ENCODE measurements at places on chromosomes 16 and 17.

GRCh38 chr17:42639525-42640113, 19.5 kb upstream of the TUBG2 start:
- no peak for DNase-seq

DNA sequence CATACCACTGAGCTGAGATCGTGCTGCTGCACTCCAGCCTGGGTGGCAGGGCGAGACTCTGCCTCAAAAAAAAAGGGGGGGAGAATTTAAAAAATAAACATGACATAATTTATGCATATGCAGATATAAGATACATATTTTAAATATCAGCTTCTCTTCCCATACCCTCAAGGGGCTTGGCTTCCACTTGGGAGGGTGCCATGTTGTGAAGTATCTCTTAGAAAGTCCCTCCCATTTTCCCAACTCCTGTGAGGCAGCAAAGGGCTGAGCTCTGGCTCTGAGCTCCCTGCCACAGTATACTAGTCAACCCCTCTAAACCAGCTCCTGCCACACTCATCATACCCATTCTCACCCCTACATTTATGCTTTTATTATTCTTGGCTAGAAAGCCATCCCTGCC, 39.4 kb downstream of the MYH11 start:
- DNase-seq = no peak

DNA sequence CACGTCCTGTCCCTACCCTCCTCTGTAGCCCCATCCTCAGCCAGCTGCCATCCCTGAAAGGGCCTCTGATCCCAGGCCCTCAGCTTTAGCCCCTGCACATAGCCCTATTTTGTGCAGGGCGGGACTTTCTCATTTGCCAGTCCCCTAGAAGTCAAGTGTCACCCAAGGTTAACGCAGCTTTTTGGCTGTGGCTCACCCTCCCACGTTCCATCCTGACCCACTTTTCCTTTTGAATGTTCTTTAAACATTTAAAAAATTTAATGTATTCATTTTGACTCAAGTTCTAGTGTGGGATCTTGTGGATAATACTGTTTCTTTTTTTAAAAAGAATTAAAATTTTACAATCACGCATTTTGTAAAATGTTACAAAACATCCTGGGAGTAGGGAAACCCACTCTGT, 62.2 kb upstream of the LGALS9 start:
- DNase-seq = no peak

GRCh38 chr17:40952661-40953060, 14.1 kb downstream of the KRT39 start:
- DNase-seq = no peak

DNA sequence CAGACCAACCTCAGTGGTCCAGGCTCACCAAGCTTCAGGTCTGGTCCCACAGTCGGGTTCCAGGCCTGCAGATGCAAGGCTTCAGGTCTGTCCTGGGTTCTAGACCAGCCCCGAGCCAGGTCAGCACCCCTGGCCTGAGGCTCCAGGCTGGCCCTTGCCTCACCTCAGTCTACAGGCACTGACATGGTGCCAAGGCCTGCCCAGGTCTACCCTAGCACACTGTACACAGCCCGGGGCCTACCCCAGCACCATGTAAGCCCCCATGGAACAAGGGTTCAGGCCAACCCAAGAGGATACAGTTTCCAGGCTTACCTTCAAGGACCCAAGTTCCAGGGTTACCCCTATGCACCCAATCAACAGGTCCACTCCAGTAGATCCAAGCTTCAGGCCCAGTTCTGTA, 26.8 kb downstream of the ZFP1 start:
- DNase-seq = no peak

DNA sequence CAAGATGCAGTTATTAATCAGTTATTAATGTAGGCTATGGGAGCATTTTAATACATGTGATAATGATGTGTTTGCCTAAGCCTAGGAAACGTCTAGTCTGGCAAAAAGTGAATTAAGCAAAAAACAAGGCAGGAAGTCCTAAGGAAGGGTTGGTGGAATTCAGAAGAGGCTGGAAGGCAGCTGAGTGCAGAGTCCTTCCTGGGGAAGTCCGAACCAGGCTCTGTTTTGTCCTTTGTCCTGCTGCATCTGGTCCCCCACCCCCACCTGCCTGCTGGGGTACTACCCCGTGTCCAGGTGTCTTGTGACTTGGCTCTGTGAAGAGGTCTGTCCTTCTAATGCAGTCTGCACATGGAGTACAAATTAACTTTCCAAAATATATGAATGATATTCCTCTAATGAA, 1.5 kb upstream of the MYH10 start:
- no peak for DNase-seq
